ENCODE measurements at places on chromosomes 2 and 18. TPM values are rescaled to one million over a fixed set of nuclear protein-coding genes. Genes with fewer than 3 reads are reported as not detected.

Gene SLC38A11
- not detected for total RNA-seq

DNA sequence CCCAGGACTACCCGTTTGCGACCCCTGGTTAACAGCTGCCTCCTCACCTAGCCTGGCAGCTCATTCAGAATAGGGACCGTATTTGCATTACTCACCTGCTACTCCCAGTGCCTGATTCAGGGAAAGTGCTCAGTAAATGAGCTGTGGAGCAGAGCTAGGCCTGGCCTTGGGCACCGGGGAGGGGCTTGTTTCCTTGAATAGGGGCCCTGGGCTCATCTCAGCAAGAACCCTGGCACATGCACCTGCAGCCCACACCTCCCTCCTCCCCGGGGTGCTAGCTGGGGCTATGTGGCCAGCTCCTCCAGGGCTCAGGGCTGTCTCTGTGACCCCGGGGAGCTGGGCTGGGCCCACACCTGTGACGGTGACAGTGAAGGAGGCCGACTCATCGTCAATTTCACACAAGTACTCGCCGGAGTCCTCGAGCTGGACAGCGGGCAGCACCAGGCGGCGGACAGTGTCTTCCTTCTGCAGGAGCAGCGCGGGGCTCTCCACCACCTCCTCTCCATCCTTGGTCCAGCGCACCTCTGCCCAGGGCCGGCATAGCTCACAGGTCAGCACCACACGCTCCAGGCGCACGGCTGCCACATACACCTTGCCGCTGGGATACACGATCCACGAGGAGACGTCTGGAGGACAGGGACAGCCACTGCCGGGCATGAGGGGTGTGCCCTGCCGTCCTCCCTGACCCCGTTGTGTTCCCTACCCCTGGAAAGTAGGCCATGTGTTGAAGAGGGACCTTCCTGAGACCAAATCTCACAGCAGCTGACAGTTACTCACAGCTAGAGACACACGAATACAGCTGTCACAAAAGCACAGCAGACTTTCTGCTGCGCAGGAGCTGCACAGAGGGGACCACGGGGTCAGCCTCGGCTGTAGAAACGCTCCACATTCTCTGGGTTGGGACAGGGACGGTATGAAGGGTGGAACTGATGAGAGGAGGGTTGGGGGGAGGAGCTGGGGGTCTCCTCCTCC is 9.0 kb downstream of the OBSL1 start:
- no peaks in the 10 kb centered on the region for H3K36me3 ChIP-seq
- DNase-seq = no peak
- H3K27ac ChIP-seq = no peak overlapping the region
- no peak overlapping the region for H3K4me3 ChIP-seq
- no peaks in the 10 kb centered on the region for H3K4me1 ChIP-seq
- H3K27me3 ChIP-seq = no peaks in the 10 kb centered on the region

Gene CPO
- not detected for total RNA-seq

- peaks cover 4% of the 10 kb centered on the region for H3K27me3 ChIP-seq
- H3K4me3 ChIP-seq = no peak overlapping the region
- no peak overlapping the region for H3K27ac ChIP-seq
- peaks cover 6% of the 10 kb centered on the region for H3K4me1 ChIP-seq
- no peaks in the 10 kb centered on the region for H3K36me3 ChIP-seq
- no peak for DNase-seq
Observed at GRCh38 chr2:88854528-88854927, 163.1 kb downstream of the RPIA start.

DNA sequence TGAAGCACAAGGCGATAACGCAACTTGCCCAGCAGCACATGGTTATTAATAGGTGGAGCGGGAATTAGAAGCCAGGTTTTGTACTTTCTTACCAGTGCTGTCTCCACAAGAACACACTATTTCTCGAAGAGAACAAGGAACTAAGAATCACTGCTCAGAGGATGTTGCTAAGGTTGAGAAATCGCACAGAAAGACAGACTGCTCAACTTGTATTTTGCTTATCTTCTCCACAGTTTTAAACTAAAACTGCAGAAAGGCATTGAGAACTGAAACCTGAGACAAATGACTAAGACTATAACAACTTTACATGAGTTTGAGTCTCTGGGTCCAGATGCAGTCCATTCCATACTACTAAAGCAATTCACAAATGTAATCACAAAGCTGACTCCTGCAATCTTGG is 6.2 kb downstream of the PRKD3 start:
- H3K27me3 ChIP-seq = no peaks in the 10 kb centered on the region
- no peak overlapping the region for H3K4me3 ChIP-seq
- H3K4me1 ChIP-seq = peaks cover 35% of the 10 kb centered on the region
- no peak for DNase-seq
- H3K27ac ChIP-seq = no peak overlapping the region

DNA sequence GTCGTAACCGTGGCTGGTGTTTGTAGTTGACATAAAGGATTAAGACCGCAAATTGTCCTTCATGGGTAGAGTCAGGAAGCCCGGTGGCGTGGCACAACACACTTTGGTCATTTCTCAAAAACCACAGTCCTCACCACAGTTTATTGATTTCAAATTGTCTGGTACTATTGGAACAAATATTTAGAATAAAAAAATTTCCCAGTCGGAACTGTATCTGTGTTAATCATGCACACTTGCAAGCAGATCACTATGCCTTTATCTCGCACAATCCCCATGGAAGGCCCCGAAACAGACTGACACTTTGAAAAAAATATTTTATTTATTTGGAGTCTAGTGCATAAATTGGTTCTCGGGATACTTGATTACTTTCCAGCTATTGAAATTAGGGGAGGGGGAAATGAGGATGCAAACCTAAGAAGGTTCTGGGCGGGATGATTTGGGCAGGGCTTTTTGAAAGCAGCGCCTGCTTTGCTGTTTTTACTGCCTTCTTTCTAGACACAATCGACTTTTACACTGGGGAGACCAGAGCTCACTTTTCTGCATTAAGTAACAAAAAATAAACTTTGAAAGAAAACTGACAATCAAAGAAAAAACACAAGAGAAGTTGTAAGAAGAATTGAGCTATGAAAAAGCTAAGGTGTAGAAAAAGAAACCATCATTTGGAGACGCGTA is 15.4 kb upstream of the HOXD1 start:
- no peak overlapping the region for H3K4me3 ChIP-seq
- peaks cover 6% of the 10 kb centered on the region for H3K4me1 ChIP-seq
- no peak for DNase-seq
- peak overlapping the region; percentile 46 for H3K27ac ChIP-seq
